ENCODE measurements at places on chromosomes 3 and 15.

- no peak for DNase-seq
Observed at GRCh38 chr3:34956511-34956910, 682.8 kb upstream of the ARPP21 start.

- DNase-seq: peak; percentile 54
Observed at GRCh38 chr3:179956416-179956830, 80.3 kb downstream of the PEX5L start.

DNA sequence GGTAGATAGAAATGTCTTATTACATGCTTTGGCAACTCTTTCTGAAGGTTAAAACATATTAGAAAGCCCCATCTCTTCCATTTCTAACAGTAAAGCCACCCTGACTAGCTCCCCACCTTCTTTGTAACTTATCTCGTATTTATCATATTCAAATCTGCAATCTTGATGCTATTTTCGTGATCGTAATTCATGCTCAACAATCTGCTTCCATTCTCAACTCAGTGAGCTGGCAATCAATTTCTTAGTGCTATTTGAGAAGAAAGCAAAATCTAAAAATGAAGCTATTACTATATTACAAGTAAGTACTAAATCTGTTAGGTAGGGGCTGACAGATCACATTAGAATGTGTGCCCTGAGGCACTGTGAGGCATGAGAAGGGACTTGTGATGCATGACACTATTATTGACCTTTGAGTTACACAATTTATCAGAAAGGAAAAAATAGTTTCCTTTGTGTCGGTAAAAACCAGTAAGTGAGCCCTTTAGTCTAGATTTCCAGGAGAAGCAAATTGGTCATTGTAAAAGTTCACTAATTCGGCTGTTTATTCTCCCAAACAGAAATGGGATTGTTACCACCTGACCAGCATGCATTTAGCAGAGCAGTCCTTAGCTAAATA, 379.7 kb upstream of the CNTN6 start:
- no peak for DNase-seq

- no peak for DNase-seq
Observed at GRCh38 chr3:46706771-46707582, 5.8 kb downstream of the TMIE start.

DNA sequence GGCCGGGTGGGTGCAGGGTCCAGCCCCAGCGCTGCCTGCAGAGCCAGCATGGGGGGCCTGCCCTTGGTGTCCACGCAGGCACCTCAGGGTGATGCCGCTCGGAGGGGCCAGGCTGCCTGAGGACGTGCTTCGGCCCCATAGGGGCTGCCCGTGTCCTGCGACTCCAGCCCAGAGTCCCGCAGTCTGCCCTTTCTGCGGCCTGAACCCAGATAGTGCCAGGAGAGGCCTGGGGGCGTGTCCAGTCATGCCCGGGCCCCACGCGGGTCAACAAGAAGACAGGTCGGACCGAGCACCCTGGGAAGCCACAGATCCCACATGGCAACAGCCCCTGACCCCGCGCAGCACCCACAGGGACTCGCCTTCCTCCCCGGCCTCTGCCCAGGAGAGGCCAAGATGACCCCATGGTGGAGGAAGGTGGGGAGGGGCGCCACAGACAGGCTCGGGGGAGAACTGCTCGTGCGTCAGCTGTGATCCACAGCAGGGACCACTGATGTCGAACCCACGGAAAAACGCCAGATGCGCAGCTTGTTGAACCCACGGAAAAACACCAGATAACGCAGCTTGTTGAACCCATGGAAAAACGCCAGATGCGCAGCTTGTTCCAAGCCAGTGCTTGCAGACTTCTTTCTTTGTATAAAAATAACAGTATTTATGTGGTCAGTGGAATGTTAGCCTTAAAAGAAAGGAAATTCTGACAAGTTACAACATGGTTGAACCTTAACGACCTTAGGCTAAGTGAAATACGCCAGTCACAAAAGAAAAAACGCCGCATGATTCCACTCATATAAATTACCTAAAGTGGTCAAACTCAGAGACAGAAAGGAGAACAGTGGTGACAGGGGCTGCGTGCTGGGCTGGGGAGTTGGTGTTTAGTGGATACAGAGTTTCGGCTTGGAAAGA, 28.5 kb downstream of the CYFIP1 start:
- DNase-seq: no peak

- DNase-seq: peak; percentile 64
Observed at GRCh38 chr3:23740517-23740965, 65.2 kb upstream of the UBE2E1 start.

- no peak for DNase-seq
Observed at GRCh38 chr3:141276398-141276797, 44.8 kb downstream of the PXYLP1 start.

- no peak for DNase-seq
Observed at GRCh38 chr15:22885120-22885519, 46.7 kb downstream of the NIPA2 start.

- DNase-seq: no peak
Observed at GRCh38 chr15:66751579-66751978, 49.5 kb downstream of the SMAD6 start.

GRCh38 chr3:6605227-6605626, 255.7 kb upstream of the GRM7 start:
- DNase-seq: no peak

DNA sequence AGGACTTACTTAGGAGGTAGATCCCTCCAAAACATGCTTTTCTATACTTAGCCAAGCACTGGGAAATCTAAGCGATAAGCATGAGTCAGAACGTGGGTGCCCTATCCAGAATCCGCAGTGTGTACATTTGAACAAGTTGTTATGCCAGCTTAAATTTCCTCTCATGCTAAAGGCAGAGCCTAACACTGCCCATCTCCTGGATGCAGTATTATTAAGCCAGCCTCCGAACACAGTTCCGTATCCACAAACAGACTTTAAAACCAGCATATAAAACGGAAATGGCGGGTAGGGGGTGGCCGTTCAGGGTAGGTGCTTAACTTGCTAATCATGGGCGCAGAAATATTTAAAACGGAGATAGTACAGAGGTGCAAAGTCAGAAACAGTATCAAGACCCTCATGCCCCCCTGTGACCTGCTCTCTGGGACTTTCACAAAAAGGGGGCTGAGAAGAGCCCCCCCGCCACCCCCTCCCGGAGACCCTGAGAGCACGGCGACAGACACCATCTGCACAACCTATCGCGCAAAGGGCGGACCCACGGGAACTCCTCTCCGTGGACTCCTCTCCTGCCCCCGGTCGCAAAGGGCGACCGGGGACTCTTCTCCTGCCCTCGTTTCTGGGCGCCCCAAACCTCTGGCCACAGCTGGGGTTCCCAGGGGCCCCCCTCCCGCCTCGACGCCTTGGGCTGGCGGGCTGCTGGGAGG, 889 bp upstream of the LRRIQ4 start:
- DNase-seq: peak; percentile 35

DNA sequence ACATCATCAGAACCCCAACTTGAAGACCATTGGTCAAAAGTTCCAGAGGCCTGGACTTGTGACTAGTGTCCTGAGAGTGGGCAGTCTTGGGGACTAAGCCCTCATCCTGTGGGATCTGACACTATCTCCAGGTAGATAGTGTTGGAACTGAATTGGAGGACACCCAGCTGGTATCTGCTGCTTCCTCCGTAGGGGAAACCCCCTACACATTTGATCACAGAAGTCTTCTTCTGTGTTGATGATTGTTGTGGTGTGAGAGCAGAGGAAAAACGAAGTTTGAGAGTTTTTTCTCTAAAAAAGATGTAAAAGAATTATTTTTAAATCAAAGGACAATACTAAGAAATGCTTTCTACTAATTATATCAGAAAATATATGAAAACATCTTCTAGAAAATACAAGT, 6.9 kb downstream of the NSMCE3 start:
- no peak for DNase-seq

GRCh38 chr3:143146486-143147274, 27.1 kb downstream of the CHST2 start:
- DNase-seq: no peak

- DNase-seq: peak; percentile 69
Observed at GRCh38 chr3:58568572-58569286, 8.5 kb downstream of the FAM107A start.

DNA sequence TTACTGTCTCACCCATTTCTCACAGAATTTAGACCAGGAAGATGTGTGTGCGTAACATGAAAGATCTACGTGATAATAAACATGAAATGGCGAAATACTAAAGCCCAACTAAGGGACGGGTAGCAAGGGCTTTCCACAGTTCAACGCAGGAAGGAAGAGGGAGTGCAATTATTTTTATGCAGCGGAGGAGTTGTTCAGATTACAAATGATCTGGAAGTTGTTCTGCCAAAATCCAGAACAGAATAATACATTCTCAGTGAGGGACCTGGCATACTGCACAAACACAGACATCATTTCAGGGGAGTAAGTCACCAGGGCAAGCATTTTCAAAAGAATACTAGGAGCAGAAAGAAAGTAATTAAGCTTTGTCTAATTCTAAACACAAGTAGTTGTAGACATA, 133.6 kb upstream of the RAP2B start:
- no peak for DNase-seq

DNA sequence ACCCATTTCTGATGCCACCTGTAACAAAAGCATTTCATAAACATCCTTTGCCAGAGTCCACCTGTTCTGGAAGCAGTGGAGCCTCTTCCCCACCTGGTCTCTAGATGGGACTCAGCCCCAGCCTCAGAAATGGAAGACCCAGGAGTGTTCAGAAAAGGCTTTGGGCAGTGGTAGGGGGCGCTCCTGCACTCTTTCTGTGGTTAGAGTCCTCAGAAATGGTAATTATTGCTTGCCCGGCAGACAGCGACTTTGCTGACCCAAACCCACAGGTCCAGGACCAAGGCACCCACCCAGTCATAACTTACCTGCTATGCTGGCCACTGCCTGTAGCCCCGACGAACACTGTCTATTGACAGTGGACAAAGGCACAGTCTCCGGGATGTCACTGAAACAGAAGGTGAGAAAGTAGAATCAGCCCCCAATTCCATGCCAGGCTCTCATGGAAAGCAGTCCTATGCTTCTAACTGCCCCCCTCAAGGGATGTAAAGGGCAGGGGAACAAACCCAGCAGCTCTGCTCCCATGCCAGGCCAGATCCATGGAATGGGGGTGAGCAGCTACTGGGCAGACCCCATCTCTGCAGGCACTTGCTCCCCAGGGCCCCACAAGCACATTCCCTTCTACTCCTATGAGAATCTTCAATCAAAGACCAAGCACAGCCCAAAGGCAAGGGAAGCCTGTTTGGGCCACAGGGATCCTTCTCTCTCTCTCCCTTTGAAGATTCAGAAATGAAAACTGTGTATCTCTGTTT, 5.1 kb downstream of the ACAA1 start:
- DNase-seq: no peak

DNA sequence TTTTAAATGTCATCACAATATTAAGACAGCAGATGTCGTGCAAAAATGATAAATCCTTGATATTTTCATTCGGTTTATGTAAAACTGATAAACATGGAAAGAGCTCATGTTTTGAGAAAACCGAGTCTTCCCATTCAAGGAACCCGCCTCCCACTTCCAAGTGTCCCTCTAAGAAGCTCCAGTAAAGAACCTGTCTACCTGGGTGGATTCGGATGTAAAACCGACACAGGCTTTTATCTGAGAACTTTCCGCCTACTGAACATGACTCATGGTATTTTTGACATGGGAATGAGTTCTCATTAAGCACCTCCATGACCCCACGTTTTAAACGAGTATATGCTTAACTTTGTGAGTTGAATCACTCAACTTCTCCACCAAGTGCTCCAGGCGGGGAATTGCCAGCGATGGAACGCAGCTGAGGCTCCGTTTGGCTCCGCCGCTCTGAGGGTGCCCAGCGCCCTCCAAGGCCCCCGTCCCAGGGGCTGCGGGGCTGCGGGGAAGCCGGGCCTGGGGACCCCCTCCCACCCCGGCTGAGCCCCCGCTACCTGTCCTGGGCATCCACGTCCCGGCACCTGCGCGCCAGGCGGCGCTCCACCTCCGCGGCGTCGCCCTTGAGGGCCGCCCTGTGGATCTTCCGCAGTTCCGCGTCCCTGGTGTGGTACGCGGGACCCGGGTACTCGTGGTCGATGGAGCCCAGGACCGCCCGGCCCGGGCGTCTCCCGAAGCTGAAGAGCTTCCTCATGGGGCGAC, 119.9 kb downstream of the LMLN start:
- peak; percentile 14 for DNase-seq

- no peak for DNase-seq
Observed at GRCh38 chr3:44136421-44136820, 105.3 kb upstream of the TOPAZ1 start.

- DNase-seq: no peak
Observed at GRCh38 chr3:10319251-10319650, 1.7 kb downstream of the SEC13 start.

DNA sequence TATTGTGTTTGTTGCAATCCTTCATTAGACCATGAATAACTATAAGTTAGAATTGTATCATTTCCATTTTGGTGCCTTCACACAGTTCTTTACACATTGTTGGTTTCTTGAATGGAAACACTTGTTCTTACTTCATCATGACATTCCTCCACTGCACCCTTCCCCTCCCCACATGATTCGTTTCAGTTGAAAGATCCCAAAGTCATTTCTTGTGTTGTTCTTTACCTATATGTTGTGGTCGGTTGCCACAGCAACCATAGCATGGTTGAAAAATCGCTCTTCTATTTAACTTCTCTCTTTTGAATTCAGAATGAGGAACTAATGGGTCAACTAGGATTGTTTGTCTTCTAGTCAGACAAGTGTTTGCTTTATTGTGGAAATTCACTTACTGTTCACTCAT, 103.3 kb downstream of the IL1RAP start:
- DNase-seq: peak; percentile 9

- no peak for DNase-seq
Observed at GRCh38 chr15:67050522-67051087, 14.8 kb upstream of the SMAD3 start.

GRCh38 chr15:66703540-66703941, 1.5 kb downstream of the SMAD6 start:
- peak; percentile 78 for DNase-seq

DNA sequence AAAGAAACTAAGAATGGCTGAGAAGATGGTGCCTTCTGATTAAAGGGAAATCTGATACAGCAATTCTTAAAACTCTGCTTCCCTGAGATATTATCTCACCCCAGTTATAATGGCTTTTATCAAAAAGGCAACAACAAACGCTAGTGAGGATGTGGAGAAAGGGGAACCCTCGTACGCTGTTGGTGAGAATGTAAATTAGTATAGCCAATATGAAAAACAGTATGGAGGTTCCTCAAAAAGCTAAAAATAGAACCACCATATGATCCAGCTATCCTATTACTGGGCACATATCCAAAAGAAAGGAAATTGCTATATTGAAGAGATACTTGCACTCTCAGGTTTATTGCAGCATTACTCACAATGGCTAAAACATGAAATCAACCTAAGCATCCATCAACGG, 65.1 kb downstream of the GOLIM4 start:
- no peak for DNase-seq

GRCh38 chr3:147397875-147398812, 8.2 kb downstream of the ZIC4 start:
- DNase-seq: no peak

DNA sequence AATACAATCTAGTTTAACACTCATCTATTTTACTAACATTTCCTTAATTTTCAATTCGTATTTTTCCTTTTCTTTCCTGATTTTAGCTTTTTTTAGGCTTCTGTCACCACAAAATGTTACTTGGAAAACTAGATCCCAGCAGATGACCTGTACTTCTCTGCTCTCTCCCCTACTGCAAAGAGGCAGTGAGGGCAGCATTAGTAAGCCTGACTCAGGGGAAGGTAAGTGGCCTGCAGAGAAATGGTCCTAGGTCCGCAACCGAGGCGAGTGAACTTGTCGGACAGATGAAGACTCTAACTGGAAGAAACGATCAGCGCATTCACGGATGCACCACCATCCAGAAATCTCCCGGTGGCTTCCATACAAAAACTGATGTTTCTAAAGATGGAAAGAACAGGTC, 20.4 kb downstream of the TMEM43 start:
- no peak for DNase-seq

- no peak for DNase-seq
Observed at GRCh38 chr15:67495585-67495984, 25.3 kb upstream of the C15orf61 start.
